ENCODE measurements at places on chromosomes 6 and 20.

- DNase-seq, result no peak
These were observed 4.9 kb upstream of the TOX2 start for GRCh38 chr20:43909720-43910119.

- no peak for DNase-seq
These were observed 9.4 kb downstream of the SNX9 start for GRCh38 chr6:157832250-157832967.

- DNase-seq, result no peak
These were observed 9.9 kb upstream of the UST start for GRCh38 chr6:148736774-148737412.

GRCh38 chr6:134795001-134795400, 154.9 kb downstream of the ALDH8A1 start:
- no peak for DNase-seq

DNA sequence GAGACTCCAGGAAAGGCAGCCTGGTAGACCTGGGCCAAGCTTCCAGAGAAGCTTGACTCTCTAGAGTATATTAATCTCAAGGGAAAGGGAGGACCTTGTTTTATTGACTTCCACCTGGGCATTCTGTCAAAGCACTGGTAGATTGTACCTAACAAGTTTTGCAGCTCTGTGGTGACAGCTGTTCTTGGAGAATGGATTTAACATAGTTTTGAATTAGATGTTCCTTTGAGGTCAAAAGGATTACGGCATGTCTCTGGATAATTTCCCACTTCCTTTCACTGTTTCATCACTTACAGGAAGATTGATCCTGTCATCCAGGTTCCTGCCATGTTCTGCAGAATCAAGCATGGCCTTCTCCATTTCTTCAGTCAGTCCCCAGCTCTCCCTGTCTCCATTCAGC, 246.0 kb downstream of the PHACTR1 start:
- DNase-seq, result no peak

DNA sequence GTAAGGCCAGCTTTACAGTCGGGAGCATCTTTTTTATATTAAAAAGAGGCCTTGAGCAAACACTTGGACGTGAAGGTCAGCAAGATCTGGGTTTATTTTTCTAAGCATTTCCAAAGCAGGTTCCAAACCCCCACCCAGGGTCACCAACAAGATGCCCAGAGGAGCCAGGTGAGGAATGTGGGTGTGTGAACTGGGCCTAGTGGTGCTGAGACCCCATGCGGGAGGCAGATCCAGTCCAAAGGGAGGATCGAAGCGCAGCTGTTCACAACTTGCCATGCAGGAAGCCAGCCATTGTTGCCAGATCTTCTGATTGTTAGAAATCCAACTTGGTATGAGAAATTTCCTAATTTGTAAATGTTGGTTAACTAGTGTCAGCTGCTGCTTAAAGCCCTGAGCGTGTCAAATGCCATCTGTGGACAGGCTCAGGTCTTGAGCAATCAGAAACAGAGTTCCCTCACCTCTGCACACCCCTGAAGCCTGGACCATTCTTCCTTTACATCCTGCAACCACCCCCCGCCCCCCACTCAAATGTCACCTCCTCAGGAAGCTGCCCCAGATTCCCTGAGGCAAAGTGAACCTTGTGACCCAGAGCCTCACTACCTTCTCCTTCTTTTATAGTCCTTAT, 46.5 kb downstream of the NFATC2 start:
- no peak for DNase-seq

GRCh38 chr6:106608080-106608668, 21.1 kb downstream of the RTN4IP1 start:
- DNase-seq, result peak; percentile 38

DNA sequence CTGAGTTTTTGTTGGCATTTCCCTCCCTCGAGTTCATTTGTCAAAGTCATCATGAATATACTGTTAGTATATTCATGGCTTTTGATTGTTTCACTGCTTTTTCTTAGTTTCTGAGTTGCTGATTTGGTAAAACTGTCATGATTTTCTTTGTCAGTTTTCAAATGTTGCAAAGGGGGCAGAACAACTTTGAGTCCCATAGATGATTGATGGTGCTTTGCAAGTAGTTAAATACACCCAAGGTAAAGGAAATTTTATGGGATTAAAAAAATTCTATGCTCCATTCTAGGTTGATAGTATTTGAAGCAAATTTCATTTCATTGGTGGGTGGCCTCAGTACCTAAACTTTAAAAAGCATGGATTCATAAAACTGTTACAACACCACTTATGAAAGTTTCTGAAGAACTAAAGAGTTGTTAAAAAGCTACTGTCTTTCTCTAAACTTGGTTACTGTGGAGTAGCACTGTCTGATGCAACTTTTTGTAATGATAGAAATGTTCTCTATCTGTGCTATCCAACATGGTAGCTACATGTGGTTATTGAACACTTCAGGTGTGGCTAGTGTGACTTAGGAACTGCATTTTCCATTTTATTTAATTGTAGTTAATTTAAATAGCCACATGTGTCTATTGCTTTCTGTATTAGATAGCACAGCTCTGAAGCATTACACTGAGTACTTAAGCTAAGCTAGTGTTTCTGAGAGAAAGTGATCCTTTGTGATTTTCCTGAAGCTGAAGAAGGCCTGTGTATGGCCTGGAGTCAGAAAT, 153.6 kb downstream of the ZFAND3 start:
- no peak for DNase-seq

GRCh38 chr20:33092361-33092760, 12.9 kb downstream of the BPIFB4 start:
- no peak for DNase-seq

DNA sequence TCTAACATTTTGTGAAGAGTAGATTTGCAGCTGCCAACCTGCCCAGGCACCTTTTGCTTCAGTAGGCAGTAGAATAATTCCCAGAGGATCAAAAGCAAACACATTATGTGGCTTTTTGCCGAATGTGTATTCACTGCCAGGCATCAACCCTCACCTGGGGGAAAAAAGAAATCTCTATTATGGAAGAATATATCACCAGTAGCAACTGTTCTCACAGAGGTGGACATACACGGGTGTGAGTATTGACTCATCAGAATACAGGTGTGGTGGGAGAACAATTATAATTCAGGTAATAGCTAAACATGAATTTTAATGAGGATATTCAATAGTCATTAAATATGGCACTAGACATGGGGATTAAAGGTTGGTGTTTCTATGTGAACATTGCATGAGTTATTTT, 910.7 kb downstream of the TFAP2A start:
- DNase-seq, result peak; percentile 60

DNA sequence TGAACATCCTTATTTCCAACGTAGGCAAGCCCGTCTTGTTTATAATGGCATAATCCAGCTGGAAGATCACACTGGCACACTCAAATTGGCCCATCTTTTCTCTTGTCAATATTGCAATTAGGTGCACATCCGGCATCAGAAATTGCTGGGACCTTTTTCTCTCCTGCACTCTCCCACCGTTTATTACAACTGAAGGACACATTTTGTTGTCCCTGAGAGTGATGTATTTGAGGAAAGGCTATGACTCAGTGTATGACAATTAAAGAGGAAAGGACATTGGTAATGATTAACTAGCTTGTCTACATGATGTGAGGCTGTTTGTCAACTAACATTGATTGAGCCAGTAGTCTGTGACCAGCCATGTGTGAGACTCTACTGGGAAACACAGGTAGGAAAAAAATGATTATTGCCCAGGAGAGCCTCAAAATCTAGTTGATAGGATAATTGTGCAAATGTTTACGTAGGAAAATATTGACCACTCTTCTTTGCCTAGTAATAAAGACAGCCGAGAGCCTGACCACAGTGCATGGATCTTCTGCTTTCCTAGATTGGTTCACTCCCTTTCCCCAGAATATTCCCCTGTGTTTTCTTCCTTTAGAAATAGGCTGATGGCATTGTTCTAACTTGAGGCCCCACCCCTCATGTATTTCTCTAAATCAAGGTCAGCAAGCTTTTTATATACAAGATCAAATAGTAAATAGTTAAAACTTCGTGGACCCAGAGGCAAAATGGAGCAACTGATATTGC, 230.0 kb upstream of the BTBD3 start:
- DNase-seq, result no peak

- DNase-seq, result no peak
These were observed 1.8 kb upstream of the SPEF1 start for GRCh38 chr20:3783068-3783489.

DNA sequence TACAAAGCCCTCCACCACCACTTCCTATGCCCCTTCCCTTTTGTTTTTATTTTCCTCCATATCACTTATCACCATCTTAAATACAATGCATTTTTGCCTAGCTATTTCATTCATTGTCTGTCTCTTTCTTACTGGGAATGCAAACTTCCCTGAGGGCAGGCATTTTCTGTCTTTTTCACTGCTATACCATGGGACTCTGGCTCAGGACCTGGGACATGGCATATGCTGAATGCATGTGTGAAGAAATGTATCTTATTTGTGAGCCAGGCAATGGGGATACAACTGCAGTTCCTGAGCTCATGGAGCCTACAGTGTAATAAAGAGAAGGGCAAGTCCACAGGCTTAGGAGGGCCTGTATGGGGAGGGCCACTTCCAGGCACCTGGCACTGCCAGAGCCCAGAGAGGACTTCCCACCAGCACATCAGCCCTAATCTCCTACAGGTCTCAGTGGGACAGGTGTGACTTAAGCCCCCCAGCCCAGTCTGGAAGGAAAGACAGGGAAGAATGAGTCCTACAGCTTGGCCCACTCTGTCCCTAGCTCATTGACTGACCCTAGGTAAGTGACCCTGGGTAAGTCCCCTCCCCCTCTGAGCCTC, 43.2 kb downstream of the TFEB start:
- no peak for DNase-seq

DNA sequence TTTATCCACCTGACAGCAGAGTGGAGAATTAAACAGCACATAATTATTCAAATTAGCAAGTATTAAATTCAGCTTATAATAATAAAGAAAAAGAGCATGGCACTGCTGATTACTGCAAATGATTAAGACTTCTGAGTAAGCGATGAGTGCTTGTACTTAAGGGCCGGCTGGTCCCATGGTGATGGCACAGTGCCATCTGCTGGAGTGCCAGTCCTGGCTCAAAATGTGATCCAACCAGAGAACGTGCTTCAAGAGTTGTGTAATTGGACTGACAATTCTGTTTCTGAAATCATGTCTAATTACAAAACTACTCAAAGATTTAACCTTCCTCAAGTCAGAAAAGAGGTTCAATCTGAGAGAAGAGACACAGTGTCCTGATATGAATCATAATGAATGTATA, 181.6 kb upstream of the RGS17 start:
- DNase-seq, result peak; percentile 3

- no peak for DNase-seq
These were observed 3.6 kb upstream of the BRD2 start for GRCh38 chr6:32964776-32965175.

- DNase-seq, result no peak
These were observed 160.6 kb upstream of the GGTLC1 start for GRCh38 chr20:24149175-24149574.

DNA sequence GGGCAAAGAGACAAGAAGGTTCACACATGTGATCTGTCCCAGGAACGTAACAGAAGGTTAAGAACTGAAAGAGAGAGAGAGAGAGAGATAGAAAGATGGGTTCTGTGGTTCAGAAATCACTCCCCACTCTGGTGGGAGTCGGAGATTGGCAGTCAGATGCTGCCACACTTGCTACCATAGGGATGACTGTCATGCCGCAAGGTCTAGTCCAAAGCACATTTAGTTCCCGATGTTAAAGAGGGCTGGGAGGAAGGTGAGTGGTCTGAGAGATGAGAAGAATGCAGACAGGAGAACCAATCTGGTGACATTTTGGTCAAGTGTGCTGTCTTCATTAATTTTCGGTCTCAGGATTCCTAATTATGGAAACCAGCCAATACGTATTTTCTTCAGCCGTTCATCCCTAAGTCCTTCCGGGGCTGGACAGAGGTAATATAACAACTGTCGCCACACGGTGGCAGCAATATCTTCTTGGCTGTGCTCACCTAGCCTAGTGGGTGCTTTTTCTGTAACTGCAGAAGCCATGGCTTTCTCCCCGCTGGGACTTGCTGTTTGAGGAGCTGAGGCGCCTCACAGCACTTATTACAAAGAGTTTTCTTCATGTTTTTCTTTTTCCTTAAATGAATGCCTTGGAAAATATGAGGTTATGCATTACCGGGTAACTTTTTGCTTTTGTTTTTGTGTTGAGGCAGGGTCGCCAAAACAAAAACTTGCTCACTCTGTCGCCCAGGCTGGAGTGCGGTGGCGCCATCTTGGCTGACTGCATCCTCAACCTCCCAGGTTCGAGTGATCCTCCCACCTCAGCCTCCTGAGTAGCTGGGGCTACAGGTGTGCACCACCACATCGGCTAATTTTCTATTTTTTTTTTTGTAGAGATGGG, 46.0 kb downstream of the SLC35D3 start:
- DNase-seq, result no peak

GRCh38 chr20:19253316-19253715, 40.9 kb downstream of the SLC24A3 start:
- DNase-seq, result no peak

DNA sequence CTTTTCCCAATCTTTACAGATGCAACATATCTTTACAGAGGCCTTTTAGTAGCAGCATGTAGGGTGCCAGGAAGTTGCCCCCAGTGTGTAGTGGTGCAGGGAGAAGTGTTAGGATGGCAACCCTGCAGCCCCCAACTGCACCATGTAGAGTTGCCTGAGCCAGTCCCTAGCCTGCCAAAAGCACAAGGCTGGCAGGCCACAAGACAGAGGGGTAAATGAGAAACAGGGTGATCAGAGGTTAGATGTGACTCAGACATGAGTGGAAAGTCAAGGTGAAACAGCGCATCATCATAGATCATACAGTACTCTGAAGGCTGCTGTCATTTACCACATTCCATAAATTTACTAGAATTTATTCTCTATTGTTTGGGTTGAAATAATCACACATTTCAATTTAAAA, 467.5 kb downstream of the PRKN start:
- no peak for DNase-seq

- no peak for DNase-seq
These were observed 135.4 kb downstream of the NRN1 start for GRCh38 chr6:5871296-5871695.

DNA sequence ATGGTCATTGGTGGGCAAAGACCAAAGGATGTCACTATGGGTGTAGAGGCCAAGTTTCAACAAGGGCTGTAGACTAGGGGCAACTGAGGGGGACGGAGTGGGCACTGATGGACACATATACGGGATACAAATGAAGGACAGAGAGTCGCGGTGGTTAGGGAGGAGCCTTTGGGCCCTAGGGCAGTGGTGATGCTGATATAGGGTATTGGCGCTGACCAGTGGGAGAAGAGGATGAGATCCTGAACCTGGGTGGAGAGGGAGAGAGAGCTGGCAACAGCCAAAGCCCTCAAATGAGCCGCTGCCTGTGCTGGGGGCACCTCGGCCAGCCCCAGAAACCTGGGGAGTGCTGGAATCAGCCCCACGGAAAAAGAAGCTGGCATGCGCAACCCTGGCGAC, 1.6 kb downstream of the CDH22 start:
- DNase-seq, result no peak

DNA sequence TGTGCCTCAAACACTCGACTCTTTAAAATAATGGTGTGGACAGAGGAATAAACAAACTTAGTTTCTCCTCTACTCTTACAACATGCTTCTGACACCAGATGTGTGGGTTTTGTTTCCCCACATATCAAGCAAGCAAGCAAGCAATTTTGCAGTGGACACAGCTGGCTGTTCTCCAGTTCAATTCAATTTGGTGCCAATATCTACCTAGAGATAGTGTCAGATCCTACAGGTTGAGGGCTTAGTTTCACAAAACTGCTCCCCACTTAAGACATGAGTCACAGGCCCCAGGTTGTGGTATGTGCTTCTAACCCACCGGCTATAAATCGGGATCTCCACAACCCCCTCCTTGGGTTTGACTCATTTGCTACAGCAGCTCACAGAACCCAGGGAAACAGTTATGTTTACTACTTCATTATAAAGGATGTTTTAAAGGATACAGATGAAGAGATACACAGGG, 131.4 kb upstream of the TRAF3IP2 start:
- DNase-seq, result no peak
